Esophagus mucosa (tissue), 1 donor: ENCODE measurements at places on chromosomes 7 and 10. TPM values are rescaled to one million over a fixed set of nuclear protein-coding genes. Genes with fewer than 3 reads are reported as not detected.

DNA sequence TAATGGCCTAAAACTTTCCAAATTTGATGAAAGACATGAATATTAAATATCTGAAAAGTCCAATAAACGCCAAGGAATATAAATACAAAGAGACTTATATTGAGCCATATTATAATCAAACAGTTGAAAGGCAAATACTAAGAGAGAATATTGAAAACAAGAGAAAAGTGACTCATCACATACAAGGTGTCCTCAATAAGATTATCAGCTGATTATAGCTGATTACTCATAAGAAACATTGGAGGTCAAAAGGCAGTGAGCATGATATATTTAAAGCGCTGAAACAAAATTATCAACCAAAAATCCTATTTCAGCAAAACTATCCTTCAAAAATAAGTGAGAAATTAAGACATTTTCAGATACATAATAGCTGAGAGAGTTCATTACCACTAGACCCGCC lies 7.8 kb upstream of the NPC1L1 start:
- ATAC-seq: no peak

Gene ATG9B
- total RNA-seq: 16.7 TPM

Gene PTPRN2
- total RNA-seq: 0.44 TPM

Gene VWDE
- total RNA-seq: 0.36 TPM

Gene IGFBP1
- total RNA-seq: not detected
